ENCODE measurements at places on chromosomes 11 and 22. TPM values are rescaled to one million over a fixed set of nuclear protein-coding genes. Genes with fewer than 3 reads are reported as not detected.

Gene OR5L1
- total RNA-seq, result not detected

DNA sequence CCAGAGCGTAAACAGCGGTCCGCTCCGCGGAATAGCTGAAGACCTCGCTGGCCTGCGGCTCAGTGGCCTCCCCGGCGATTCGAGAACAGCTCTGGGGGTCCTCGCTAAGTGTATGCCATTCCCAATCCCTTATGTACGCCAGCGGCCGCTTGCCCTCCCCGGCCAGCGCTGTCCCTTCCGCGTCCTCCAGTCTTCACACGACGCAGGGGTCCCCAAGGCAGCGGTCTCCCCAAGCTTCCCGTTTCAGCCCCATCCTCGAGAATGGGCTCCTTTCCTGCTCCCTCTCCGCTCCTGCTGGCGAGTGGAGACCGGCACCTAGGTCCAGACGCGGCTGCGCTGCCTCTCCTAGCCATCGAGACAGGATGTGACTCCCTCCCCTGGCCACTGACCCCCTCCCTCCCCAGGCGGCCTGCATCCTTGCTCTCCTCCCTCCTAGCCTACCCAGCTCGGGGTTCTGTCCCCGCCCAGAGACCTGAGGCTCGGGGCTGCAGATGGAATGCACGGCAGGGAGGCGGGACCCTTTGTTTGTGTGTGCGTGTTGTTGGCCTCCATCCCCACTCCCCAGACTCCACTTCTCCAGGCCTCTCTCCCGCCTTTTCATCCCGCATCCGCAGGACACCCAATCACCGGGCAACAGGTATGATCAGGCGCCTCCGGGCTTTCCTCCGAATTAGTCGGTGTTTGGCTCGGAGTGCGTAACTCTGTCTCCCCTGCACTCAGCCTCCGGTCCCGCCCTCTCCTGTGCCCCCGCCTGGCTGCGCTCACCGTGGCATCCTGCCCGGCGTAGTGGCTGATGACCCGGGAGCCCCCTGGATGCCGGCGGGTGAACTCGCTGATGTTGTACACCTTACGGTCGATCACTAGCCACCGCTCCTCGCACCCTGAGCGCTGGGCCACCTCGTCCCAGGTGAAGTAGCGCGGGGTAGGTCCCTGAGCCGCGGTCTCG, 740 bp downstream of the FADS1 start:
- DNase-seq, result peak; percentile 62

GRCh38 chr11:130890039-130890745, 26.1 kb downstream of the SNX19 start:
- no peak for DNase-seq

DNA sequence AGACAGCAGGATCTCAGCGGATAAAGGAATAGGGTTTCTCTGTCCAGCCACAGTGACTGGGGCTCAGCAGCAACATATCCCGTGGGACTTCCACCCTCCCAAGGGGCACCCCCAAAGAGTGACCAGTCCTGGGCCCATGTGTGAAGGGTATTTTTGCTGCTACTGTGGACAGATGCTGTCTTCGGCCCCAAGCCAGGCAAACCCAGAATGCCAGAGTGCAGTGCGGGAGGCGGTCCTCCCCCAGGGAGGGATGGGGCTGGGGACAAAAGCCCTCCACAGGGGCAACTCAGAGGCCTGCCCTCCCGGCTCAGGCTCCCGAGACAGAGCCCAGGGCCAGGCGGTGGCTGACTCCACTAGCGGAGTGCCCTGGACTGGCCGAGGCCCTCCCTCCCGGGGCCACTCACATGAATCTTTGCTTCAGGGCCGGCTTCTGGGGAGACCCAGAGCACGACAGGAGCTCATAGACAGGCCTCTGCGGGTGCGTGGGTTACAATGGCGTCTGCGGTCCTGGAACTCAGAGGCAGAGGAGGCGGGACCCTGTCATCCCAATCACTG, 34.7 kb upstream of the WNT7B start:
- DNase-seq, result no peak

Gene FAM83F
- total RNA-seq, result 0.11 TPM

DNA sequence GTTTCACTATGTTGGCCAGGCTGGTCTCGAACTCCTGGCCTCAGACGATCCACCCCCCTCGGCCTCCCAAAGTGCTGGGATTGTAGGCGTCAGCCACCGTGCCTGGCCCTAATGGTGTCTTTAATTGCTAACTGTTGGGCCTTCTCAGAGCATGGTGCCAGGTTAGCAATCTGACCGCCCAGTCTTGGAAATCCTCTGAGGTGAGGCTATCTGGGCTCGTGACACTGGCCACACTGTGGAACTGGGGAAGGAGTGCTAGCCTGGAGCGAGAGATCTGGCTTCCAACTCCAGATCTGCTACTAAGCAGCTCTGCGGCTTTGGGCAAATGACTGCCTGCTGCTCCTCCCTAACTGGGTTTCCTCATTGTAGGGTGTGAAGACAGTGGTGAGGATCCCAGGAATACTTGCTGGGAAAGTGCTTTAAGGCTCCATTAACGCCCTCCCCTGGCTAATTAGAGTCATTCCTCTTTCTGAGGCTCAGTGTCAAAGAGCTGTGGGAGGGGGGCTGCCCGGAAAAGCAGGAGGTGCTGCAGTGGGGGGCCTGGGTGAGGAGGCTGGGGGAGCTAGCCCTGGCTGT, 35.4 kb downstream of the CHRDL2 start:
- DNase-seq, result no peak

Gene PRSS23
- total RNA-seq, result 5.4 TPM

DNA sequence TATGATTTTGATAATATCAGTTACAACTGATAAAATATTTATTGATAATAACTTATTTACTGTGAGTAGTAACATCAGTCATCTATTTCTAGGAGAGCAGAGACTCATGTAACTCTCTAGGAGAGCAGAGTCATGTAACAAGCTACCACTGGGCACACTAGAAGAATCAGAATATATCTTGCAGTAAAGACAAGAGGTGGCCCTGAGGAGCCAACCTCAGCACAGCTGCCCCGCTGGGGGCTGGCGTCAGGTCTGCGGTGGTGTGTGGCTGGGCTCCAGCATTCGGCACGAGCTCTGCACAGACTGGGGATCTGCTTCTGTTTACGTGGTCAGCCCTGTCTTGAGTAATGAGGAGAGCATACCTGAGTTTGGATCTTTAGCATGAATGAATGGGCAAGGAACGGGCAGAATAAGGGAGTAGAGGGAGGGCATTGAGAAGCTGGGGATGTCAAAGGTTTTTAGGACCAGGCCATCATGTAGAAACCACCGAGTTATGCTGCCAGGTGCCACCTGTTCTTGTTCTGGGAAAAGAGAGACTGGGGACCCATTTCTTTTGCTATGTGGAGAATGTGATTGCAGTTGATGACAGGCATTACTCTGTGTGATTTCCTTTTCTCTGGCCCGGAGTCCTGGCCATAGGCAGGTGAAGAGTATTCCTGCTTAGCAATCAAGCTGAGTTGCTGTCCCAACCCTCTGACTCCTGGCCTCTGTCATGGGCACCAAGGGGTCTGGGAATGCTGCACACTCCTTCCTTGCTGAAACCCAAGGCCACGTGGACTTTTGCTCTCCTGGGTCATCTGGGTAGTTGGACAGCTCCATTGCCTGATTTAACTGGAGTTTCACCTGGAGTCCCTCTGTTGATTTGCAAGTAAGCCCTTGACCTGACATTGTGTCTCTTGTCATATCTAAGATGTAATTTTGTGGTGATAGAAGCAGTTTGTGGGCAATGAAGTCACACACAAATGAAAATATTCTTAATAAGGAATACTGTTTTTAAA, 50.9 kb upstream of the HEPHL1 start:
- no peak for DNase-seq

GRCh38 chr11:100434821-100435641, 252.1 kb upstream of the ARHGAP42 start:
- no peak for DNase-seq

Gene RFPL3
- total RNA-seq, result not detected

GRCh38 chr11:100929377-100929776, 200.2 kb downstream of the PGR start:
- DNase-seq, result no peak

GRCh38 chr11:64406221-64406946, 47.4 kb downstream of the RPS6KA4 start:
- DNase-seq, result no peak

Gene E2F8
- total RNA-seq, result 24.0 TPM

DNA sequence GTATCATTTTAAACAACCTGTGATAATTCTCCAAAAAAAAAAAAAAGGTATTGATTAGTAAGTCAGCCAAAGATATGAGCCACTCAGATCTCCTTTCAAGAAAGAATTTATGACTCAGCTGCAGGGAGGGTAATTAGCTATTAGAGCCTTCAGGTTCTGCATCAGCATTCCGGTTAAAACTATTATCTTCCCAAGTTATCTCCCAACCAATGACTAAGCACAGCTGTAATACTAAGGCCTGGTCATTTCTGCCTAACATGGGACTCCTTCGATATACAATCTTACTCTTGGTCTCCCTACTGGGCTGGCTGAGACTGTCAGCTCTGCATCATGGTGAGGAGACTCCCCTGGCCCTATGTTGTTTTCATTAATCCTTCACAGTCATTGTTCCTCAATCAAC, 60.4 kb downstream of the SBF2 start:
- DNase-seq, result no peak

DNA sequence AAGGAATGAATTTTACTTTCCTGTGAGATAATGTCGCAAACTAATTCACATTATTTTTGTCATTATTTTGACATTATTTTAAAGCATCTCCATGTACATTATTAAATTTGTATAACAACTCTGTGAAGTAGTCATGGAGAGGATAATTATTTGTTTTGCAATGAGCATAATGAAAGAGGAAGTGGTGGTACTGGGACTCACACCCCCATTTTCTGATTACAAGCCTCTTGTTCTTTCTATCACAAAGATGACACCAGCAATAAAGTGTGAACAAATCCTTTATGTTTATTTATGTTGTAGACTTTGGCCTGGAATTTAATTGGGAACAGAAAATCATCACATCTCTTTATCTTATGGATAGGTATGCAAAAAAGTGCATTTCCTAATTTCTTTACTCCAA, 522.6 kb downstream of the TMEM135 start:
- no peak for DNase-seq

- DNase-seq, result no peak
Observed at GRCh38 chr11:117010808-117011540, 87.3 kb downstream of the SIK3 start.

Gene TRIM51
- not detected for total RNA-seq
